ENCODE measurements at places on chromosomes 12 and 14. TPM values are rescaled to one million over a fixed set of nuclear protein-coding genes. Genes with fewer than 3 reads are reported as not detected.

Gene ARMH4
- 49.9 TPM for total RNA-seq

Gene GARIN6
- not detected for total RNA-seq

Gene RNASE7
- total RNA-seq: not detected

Gene CLIP1
- 48.2 TPM for total RNA-seq

Gene RPL10L
- not detected for total RNA-seq

Gene CISTR
- not detected for total RNA-seq

Measured in uterus (tissue), 4 donors.